Activated CD4-positive, alpha-beta T cell treated with anti-CD3 and anti-CD28 coated beads for 24 hours (primary cell): ENCODE measurements at places on chromosomes 16 and 17.

- no peak for DNase-seq
Measured at GRCh38 chr16:58471209-58471975, 28.6 kb upstream of the NDRG4 start.

- no peak for DNase-seq
Measured at GRCh38 chr16:14339694-14340093, 268.6 kb downstream of the MRTFB start.

GRCh38 chr17:37674511-37674910, 31.3 kb upstream of the DDX52 start:
- no peak for DNase-seq

- no peak for DNase-seq
Measured at GRCh38 chr17:58660621-58661020, 31.2 kb downstream of the TEX14 start.

- no peak for DNase-seq
Measured at GRCh38 chr16:21172650-21173049, 14.2 kb downstream of the LDAF1 start.

GRCh38 chr17:36182176-36183000, 6.0 kb upstream of the TBC1D3B start:
- no peak for DNase-seq

DNA sequence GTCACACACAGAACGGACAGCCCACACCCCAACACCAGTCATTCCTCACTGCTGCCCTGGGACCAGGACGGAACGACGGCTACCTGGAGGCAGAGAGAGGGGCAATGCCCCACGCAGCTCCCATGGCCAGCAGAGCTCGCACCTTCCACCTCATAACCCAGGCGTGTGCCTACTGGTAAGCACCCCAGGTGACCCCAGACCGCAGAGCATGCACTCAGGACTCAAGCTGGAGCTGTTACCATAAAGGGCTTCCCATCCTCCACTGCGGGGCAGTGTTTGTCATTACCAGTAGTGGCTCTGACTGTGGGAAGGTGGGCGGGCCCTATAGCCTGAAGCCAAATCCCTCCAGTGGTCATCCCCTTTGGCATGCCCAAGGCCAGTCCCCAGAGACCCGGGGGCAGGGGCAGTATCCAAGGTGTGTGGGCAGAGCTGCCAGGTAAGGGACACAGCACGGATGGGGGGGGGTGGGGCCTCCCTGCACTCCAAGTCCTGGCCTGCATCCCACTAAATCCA, 4.7 kb upstream of the BCAR1 start:
- DNase-seq: no peak

DNA sequence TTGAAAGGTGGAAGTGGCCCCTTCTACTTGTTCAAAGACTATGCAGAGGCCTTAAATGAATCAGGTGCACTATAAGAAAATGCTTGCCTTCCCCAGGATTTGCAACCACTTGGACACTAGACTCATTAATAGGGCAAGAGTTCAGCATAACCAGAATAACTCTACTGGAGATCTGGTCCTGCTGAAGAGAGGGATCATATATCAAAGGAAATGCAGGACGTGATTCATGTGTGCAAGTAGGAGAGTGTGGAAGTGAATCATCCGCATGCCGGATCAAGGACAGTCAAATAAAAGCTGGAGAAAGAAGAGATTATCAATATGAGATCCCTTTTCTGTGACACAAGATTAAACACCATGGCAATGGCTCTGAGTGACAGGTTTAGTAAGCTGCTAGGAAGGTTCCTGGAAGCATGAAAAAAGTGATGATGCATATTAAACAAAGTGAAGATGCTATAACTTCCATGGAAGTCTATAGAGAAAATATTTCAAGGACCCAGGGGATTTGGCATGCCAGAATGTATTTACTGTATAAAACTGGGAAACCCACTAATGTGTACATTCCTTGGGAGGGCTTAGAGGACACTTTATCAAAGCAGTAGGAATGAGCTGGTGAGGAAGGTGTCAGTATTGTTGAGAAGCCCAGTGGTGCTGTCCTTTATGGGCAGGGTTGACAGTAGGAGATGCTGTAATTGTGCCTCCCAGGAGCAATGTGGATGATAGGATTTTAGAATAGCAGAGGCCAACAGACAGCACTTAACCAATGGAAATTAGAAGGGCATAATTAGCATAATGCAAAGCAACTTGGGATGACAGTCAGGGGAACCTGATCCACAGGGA, 133.1 kb downstream of the ABCA8 start:
- no peak for DNase-seq

DNA sequence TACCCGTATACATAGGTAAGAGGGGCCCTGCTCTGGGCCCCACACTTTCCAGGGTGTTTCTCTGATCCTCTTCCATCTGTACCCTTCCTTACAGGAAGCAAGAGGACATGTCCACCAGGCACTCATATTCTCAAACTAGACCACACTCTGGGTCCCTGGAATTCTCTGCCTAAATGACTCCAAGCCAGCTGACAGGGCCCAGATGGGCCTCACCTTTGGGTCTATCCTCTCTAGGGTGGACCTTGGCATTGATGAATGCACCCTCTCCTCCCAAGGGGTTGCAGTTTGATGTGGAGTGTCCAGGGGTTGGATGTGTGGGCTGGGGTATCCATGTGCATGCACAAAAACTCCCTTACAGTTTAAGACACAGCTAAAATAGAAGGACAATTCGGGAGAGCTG, 95.8 kb downstream of the ASIC2 start:
- DNase-seq: no peak

DNA sequence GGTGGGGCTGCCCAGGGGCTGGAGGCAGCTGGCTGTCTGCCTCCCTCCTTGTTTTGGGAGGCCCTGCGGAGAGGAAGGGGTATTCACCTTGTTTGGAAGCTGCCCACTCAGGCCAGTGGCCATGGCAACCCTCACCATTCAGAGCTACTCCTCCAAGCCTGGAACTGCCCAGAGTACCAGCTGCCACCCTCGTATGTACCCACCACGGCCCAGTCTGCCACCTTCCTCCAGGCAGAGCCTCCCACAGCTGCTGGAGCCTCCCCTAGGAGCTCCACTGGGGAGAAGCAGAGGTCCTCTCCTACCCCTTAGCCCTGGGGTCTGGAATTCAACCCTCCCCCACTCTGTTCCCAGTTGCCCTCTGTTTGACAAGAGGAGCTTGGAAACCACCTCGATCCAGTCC, 90.7 kb downstream of the AXIN2 start:
- DNase-seq: no peak

GRCh38 chr17:82840431-82840831, 609 bp upstream of the ZNF750 start:
- DNase-seq: no peak

GRCh38 chr16:19179546-19180490, 11.8 kb downstream of the SYT17 start:
- DNase-seq: peak; percentile 35

- DNase-seq: no peak
Measured at GRCh38 chr16:25868106-25868505, 176.3 kb downstream of the HS3ST4 start.

DNA sequence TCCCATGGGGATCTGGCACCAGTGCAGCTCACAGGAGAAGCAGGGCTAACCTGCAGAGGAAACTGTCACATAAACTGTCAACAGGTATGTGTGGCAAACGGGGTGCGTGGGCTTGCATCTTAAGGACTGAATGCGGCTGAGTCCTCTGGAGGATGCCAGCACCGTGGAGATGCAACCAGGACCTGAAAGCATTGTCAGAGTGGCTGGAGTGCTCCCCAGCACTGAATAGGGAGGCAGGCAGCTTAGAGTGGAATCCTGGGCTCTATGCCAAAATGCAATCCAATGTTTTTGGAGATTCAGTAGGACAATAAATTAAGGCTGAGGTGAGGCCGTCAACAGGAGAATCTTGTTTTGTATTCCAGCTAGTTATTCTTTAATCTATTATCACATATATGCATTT, 21.3 kb upstream of the SALL1 start:
- DNase-seq: no peak

GRCh38 chr16:3792472-3793012, 75.2 kb upstream of the TRAP1 start:
- DNase-seq: no peak

DNA sequence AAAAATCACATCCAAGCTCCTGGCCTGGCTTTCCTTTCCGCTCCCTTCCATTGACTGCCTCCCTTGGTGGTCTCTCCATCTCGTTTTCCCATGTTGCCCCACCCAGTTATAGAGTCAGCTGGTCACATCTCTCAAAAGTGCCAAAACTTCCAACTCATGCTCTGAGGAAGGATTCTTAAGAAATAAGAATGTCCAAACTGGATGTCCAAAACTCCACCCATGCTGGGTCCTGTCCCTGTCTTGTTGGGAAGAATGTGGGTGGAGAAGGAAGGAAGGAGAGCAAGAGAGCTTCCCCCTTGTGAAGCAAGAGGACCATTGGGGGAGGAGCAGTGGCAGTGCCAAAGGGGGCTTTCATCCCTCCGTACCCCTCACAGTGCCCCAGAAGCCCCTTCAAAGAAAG, 44.6 kb upstream of the MAP3K14 start:
- no peak for DNase-seq
